ELR (cell line): ENCODE measurements at places on chromosomes 16 and 17.

DNA sequence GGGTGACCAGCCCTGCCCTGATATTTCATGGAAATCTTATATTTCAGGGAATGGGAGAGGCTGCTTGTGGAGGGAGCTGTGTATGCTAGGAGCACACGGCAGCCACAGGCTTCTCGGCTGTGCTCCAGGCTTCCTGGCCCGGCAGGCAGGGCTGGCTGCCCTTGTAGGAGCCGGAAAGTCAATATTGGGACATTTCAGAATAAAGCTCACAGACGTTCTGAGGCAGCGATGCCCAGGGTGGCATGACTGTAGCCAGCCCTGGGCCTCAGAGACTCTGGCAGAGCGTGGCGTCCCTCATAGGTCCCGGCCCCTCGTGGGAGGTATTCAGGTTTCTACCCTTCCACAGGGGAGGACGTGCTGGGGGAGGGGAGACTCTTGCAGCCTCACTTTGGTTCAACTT, 65.7 kb downstream of the BANP start:
- DNase-seq: no peak

- DNase-seq: no peak
Measured at GRCh38 chr16:48959204-48959603, 322.4 kb downstream of the CBLN1 start.

GRCh38 chr17:82696916-82697807, 1.3 kb downstream of the RAB40B start:
- DNase-seq: no peak

GRCh38 chr17:21042458-21043295, at the start of gene USP22:
Gene USP22, minus strand, starts transcription at chr17:21043011. Its CDS starts 176 bp downstream, at chr17:21042835.
- no peak for DNase-seq

DNA sequence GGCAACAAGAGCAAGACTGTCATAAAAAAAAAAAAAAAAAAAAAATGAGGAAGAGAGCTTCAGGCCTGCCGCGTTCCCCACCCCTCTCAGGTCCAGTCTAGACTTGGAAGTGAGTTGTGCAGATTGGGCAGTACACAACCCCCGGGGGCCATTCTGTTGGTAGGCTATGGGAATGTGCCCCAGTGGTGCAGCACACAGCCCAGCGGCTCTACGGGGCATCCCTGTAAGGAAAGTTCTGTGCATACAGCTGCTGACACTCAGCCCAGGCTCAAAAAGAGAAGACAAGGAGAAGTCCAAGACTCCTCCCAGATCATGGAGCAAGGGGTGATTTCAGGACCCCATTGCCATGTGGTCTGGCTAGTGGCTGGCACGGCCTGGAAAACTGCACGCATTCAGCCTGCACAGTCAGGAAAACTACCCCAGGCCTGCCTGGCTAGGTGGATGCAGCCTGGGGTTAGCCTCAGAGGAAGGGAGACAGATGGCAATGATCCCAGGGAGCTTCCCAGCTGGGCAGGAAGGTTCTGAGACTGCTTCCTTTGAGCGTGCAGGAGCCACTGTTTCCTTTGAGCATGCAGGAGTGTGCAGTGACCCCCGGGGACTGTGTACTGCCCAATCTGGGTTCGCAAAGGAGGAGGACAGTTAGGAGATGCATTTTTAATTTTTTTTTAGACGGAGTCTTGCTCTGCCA, 44.8 kb downstream of the PECAM1 start:
- DNase-seq: no peak

DNA sequence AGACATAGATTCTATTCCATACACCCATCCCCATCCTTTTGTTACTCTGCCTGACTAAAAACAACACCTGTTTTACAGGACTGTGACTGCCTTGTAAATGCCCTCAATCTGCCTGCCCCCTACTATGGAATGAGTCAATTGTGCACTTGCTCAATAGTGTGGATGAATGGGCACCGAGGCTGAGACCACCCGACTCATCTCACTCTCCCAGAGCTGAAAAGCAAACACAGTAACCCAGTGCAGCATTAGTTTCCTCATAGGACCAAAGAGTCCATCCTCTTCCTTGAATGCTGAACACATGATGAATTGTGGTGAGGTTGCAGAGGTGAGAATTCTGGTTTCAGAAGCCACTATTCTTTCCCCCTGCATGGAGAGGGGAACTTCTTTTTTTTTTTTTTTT, 233.7 kb downstream of the ZFHX3 start:
- DNase-seq: peak; percentile 18

GRCh38 chr17:78908426-78908825, 5.4 kb upstream of the CEP295NL start:
- DNase-seq: no peak

DNA sequence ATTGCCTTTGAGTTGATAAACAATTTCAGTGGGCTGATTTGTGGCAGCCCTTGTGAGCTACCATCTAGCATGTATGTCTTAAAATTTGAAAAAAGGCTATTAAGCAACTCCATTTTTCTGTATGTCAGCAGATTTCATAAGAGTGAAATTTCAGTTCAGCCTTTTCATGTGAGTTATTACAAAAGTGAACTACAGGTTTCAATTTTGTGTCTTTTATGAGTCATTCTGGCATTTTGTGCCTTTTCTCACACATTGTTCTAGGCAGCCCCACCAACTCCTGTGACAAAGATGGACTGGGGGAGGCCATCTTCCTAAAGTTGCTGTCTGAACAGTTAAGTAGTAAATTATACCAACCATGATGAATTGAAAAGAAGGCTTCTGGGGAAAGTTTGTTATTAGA, 52.1 kb downstream of the USP10 start:
- peak; percentile 38 for DNase-seq

DNA sequence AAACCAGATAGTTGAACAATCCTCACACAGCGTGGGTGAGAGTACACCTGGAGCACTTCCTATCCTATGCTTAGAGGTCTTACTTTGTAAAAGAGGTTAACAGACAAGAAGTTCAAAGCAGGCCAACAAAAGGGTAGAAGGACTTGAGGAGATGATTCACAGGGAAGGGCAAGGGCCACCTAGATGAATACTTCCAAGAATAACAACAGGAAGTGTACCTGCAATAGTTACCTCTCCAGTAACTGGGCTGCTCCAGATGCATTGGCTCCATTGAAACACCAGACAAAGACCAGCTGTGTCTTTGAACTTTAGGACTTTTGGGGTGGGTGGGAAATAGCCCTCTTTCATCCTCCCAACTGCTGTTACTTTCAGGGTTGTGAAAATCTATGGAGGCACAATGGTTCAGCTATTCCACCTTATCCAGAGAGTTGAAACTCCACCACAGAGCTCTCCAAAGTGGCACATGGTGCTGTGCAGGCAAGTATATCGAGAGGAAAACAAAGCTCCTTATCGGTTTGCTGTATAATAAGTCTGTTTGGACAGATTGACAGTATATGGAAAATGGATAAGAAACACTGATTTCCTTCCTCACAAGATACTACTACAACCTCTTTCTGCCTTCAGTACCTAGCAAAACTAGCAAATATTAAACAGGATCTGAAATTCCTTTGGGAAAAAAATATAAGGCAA, 22.7 kb downstream of the RNF43 start:
- DNase-seq: no peak

DNA sequence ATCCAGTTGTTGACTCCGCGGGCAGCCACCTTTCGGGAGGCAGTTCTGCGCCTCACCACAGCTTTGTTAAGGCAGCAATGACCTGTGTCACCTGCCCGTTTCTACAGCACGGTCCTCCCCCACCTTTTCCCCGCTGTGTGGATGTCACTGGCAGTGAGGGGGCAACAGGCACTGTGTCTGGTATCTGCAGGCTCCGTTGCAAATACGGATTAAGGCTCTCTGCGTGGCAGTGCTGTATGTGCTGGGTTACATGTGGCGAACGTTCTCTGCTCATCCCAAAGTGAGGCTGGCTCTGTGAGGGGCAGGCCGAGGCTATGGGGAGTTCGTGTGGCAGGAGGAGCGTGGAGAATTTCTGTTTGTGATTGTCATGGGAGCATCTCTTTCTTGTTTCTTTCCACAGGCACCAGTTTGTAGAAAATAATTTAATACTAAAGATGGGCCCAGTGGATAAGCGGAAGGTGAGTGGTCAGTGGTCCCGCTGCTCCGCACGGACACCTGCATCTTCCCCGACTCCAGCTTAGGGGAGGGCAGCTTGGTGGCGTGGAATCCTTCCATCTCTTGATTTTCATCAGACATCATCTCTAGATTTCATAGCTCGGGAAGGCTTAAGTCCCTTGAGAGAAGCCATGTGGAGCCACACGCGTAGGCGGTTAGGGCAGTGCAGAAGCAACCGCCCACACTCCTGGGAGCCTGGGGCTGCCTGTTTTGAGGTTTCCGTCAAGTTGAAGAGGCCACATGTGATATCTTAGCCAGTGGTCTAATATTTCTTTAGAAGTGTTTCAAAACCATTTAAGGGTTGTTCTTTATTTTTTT, 57.8 kb downstream of the PDPK1 start:
- DNase-seq: no peak

- DNase-seq: no peak
Measured at GRCh38 chr17:69314246-69315065, 12.5 kb downstream of the ABCA5 start.

GRCh38 chr17:65538675-65539529, 22.5 kb downstream of the AXIN2 start:
- DNase-seq: no peak

DNA sequence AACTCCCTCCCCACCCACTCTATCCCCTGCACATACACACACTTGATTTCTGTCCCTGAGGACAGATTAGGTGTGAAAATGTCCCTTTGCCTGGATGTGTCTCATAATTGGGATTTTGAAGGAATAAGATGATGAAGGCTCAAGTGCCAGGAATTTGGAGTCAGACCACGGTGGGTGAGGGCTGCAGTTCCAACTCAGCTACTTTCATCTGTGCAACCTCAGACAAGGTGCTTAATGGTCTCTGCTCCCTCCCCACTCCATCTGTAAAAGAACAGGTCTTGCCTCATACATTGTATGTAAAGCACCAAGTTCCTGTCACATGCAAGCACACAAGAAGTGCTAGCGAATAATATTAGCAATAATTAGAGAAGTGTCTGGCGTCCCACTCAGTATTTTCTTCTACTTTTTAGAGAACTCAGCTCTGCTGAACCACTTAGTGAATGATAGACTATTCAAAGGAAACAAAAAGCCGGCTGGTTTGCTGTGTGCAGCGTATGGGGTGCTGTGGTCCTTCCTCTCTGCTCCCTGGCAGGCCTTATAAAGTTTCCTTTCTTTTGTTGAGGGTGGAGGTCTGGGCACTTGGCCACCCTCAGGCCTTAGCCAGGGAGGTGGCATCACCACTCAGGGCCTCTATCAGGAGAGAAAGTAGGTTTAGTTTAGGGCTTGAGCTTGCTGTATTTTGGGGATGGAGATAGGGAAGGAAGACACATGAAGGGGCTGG, 6.4 kb downstream of the TBX4 start:
- DNase-seq: no peak

- DNase-seq: no peak
Measured at GRCh38 chr16:68711421-68712139, 25.5 kb upstream of the CDH1 start.

GRCh38 chr17:17236295-17237025, 508 bp downstream of the FLCN start:
- DNase-seq: peak; percentile 67

GRCh38 chr17:73064084-73064938, 28.2 kb downstream of the SLC39A11 start:
- DNase-seq: no peak

DNA sequence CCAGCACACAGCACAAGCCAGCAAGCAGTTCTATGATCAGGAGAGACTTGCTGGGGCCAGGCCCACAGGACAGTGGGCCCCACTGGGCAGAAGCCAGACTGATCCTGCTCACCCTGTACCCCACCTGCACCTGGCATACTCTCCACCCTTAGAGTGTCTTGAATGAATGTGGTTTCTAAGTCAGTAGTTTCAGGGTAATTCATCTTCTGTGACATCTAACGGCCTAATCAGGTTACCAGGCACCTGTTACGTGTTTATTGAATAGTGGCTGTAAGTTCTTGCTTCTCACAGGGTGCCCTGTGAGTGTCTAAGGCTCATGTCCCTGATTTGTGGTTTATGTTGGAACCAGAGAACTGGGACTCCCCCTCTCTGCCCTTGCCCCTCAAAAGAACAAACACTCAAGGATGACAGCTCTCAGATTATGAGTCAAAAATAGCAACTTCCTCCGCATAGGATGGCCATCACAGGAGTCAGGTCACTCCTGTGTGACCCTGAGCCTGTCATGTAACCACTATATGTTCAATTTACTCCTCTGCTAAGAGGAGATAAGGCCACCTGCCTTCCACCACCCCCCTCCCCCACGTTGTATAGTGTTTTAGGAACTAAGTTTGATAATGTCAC, 7.0 kb upstream of the OR2C1 start:
- no peak for DNase-seq

DNA sequence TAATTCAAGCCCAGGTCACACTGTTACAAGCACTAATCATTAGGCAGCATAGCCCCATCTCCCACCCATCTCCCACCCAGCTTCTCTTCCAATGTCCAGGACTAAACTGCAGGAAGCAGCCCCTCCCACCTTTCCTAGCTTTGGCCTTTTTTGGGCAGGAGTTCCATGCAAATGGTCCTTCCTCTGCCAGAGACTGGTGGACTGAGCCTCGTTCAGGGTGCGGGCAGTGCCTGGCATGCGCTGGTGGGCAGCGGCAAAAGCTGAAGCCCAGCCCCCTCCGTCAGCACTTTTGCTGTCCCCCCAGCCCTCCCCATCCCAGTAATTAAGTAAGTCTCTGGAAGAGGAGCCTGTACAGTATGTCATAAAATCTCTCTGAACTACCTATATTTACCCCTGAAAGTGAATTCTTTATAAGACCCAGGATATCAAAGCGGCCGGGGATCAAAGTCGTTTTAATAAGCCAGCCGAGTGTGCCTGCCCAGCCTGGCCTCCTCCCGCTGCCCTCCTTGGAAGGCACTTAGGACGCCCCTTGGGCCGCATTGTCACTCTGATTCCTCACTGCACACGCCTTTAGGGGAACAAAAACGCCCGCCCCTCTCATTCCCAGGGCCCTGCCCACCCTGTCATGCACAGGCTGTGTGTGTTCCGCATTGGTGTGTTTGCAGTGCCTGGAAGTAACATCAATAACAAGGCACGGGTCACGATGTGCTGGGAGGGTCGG, 109.9 kb downstream of the IRX5 start:
- DNase-seq: no peak

DNA sequence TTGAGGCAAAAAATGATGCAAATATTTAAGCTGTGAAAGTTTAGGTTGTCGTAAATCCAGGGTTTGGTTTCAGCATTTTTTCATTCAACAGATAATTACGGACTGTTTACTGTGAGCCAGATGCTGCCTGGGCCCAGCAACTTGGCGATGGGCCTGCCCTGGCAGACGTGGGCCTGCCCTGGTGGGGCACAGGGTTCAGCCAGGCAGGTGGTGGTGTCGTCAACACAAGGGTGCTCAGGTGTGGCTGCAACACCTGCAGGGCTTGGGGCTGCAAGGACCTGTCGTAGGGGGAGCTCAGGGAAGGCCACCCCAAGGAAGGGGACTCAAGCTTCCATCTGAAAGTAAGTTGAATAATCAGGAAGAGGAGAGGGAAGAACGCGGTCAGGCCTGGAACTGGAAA, 15.1 kb downstream of the ZC3H18 start:
- no peak for DNase-seq

- DNase-seq: peak; percentile 56
Measured at GRCh38 chr17:81018044-81018802, 16.7 kb upstream of the BAIAP2 start.
